ENCODE measurements at places on chromosomes 6 and 20.

- no peak for DNase-seq
These were observed 28.5 kb upstream of the CITED2 start for GRCh38 chr6:139402876-139403386.

- no peak for DNase-seq
These were observed 24.5 kb downstream of the ARFGEF2 start for GRCh38 chr20:48945840-48946514.

- no peak for DNase-seq
These were observed 67.5 kb upstream of the QKI start for GRCh38 chr6:163347021-163347446.

DNA sequence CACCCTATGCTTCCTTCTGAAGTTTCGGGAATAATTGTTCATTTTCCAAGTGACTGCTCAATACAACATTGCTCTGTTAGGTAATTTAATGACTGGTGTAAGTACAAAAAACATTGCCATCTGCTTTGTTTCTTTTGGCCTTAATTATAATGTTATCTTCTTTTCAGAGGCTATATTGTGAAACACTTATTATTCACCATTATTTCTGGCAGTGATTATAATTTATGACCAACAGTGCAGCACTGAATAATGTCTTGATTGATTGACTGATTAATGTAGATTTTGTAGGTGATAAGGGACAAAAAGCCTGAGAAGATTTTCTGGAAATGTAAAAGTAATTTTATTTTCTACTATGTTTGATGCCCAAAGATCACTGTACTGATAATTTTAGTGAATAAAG lies 377.7 kb downstream of the PLCB1 start:
- peak; percentile 23 for DNase-seq

- DNase-seq, result no peak
These were observed 16.7 kb upstream of the PI3 start for GRCh38 chr20:45157962-45158361.

GRCh38 chr20:3340443-3340842 lies 67.0 kb downstream of the DNAAF9 start:
- no peak for DNase-seq

GRCh38 chr6:34496103-34496685 lies 30.3 kb downstream of the PACSIN1 start:
- DNase-seq, result peak; percentile 90

DNA sequence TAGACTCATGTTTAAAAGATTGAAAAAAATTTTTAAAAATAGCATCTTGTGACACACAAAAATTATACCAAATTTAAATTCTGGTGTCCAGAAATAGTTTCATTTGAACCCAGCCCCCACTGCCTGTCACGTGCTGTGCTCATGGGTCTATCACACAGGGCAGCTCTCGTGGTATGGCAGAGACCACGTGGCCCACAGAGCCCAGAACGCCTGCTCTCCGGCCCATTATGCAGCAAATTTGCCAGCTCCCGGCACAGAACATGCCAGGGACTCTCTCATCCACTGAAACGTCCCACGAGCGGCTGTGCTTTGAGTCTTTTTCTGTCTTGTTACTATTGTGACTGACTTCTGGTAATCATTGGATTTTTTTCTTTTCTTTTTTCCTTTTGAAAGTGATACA lies 224.3 kb downstream of the TTLL2 start:
- no peak for DNase-seq

- no peak for DNase-seq
These were observed 555.6 kb downstream of the CD83 start for GRCh38 chr6:14673201-14673600.

GRCh38 chr6:160068346-160068745 lies 53.3 kb upstream of the SLC22A1 start:
- DNase-seq, result no peak

DNA sequence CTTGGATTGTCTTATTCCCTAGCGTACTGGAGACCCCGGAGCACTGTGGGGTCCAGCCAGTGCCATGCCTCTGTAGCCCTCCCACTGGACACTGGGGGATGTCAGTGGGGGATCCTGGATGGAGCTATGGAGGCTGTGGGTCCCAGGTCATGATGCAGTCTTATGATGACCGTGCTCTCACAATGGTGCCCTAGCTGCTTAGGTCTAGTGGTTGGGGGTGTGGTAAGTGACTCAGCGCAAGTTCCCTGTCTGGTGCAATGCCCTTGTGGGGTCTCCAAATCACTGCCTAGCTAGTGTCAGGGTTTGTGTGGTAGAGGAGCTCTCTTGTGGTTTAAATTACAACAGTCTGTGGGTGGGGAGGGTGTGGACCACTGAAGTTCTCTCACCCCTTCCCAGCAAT lies 135.4 kb downstream of the CDC5L start:
- no peak for DNase-seq

GRCh38 chr6:158488065-158488464 lies 71.8 kb upstream of the TMEM181 start:
- DNase-seq, result no peak

GRCh38 chr6:2576499-2576898 lies 174.2 kb downstream of the MYLK4 start:
- no peak for DNase-seq

- DNase-seq, result no peak
These were observed 921.8 kb upstream of the EPHA7 start for GRCh38 chr6:94341173-94341572.

- DNase-seq, result no peak
These were observed 302.2 kb downstream of the TSHZ2 start for GRCh38 chr20:53274365-53274764.

DNA sequence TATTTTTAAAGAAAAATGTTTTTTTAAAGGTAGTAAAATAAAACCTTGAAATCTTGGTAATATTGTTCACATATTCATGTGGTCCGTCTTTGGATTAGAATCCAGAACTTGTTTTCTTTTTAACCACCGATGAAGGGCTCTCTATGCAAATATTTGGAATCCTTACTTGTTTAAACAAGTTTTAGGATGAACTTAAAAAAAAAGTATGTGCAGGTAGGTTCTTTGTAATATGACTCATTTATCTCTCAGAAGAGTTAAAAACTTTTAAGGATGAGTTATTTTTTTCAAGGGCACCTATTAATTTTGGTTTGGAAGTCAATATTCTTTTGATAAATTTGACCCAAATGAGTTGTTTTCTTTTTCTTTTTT lies 8.9 kb downstream of the DSP start:
- DNase-seq, result no peak
